NCI-H1930 (cell line): ENCODE measurements at places on chromosomes 5 and 9.

DNA sequence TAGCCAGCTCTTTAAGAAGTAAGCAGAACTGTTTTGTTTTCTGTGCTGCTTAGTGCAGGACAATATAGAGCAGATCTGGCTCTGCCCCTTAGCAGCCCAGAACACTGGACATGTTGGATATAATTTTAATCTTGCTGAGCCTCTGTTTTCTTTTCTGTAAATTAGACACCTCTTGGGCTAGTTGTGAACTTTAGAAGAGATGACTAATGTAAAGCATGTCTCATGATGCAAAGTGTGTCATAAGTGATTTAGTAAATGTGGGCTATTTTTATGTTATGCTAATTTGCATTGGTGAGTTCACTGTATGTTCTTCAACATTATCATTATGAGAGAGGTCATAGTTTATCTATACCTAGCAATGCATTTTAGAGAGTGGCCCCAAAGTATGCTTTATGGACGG lies 156.1 kb upstream of the ADAMTSL1 start:
- DNase-seq = no peak

GRCh38 chr5:39083968-39084367 lies 9.8 kb upstream of the RICTOR start:
- no peak for DNase-seq

- no peak for DNase-seq
These were observed at the start of gene PCDHB6 for GRCh38 chr5:141149812-141150211. TSS of gene PCDHB6 (plus strand) at chr5:141150057. CDS start at chr5:141150258, 201 bp downstream.

GRCh38 chr5:160466116-160466515 lies 44.5 kb downstream of the PTTG1 start:
- no peak for DNase-seq
